Uterus (tissue), 4 donors: ENCODE measurements at places on chromosomes 7 and 10. TPM values are rescaled to one million over a fixed set of nuclear protein-coding genes. Genes with fewer than 3 reads are reported as not detected.

GRCh38 chr10:14618674-14619073, 156.0 kb downstream of the FAM107B start:
- H3K27me3 ChIP-seq = no peaks in the 10 kb centered on the region
- H3K27ac ChIP-seq = no peak overlapping the region
- H3K36me3 ChIP-seq = no peaks in the 10 kb centered on the region
- no peak overlapping the region for H3K4me3 ChIP-seq
- no peak for DNase-seq

DNA sequence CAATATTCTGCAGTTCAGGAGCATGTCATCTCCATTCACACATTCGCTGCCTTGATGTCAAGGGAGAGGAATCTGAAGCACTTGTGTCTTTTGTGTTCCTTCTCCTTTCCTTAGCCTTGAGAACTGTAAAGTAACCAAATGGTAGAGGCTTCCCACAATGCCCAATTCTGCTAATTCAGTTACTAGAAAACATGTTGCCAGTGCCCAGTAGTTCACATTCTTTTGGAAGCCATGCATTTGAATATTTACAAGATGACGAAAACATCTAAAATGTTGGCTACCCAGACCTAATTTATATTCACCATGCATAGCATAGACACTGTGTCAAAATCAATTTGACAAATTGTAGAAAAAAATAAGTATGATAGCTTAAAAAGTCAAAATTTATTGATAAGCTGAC, 852.7 kb upstream of the PHF14 start:
- no peaks in the 10 kb centered on the region for H3K4me1 ChIP-seq
- no peaks in the 10 kb centered on the region for H3K27me3 ChIP-seq
- H3K27ac ChIP-seq = no peak overlapping the region
- H3K36me3 ChIP-seq = no peaks in the 10 kb centered on the region
- H3K4me3 ChIP-seq = no peak overlapping the region

DNA sequence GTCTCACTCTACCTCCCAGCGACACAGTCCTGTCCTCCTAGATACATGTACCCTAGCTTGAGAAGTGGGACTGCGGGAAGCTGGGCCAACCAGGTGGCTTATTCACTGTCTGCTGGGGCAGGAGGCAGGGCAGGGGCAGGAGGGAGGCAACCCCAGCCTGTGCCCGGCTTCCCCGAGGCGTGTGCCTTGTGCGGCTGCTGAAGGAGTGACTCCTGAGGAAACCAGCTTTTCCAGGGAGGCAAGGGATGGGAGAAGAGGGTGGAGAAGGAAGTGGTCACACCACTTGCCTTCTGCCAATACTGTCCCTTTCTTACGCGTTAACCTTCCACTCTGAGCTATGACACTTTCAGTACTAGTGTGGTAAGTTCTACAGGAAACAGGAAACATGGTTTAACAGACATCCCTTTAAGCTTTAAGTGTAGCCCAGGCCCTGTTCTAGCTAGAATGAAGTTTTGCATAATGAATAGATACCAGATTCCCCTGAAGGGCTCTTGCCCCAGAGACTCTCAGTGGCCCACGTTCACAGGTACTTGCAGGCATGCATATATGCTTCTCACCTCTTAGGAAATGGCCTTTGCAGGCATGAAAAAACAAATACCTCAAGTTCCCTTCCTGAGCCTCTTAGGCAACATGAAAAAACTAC, 40.6 kb downstream of the SYPL1 start:
- H3K4me1 ChIP-seq = no peaks in the 10 kb centered on the region
- no peaks in the 10 kb centered on the region for H3K36me3 ChIP-seq
- DNase-seq = no peak
- no peaks in the 10 kb centered on the region for H3K27me3 ChIP-seq

GRCh38 chr7:19397911-19398310, 252.7 kb upstream of the FERD3L start:
- no peak overlapping the region for H3K27ac ChIP-seq
- H3K4me1 ChIP-seq = no peaks in the 10 kb centered on the region
- no peaks in the 10 kb centered on the region for H3K27me3 ChIP-seq
- DNase-seq = no peak

GRCh38 chr7:2477447-2478398, 1.5 kb upstream of the GRIFIN start:
- H3K36me3 ChIP-seq = no peaks in the 10 kb centered on the region
- no peak overlapping the region for H3K4me3 ChIP-seq
- no peak for DNase-seq
- H3K4me1 ChIP-seq = peaks cover 11% of the 10 kb centered on the region
- H3K27me3 ChIP-seq = no peaks in the 10 kb centered on the region

DNA sequence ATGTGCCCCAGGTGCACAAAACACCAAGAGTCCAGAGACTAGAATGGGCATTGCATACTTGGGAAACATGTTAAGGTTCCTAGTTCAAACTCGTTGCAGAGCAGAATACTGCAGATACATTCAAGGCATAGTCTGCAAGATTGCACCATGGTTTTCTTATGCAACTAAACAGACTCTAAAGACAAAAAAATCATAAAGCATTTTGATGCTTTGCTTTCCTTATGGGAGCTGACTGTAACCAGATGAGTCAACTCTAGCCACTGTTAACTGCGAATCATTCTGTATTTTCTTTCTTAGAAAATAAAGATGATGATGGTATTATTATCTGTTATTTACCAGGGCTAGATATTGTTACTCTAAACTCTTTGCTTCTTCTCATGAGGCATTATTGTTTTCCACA, 19.7 kb downstream of the TRUB1 start:
- no peak for DNase-seq
- no peak overlapping the region for H3K27ac ChIP-seq
- no peaks in the 10 kb centered on the region for H3K4me1 ChIP-seq
- H3K27me3 ChIP-seq = no peaks in the 10 kb centered on the region
- no peaks in the 10 kb centered on the region for H3K36me3 ChIP-seq

- peaks cover 23% of the 10 kb centered on the region for H3K4me1 ChIP-seq
- no peak for DNase-seq
- H3K27me3 ChIP-seq = no peaks in the 10 kb centered on the region
- no peaks in the 10 kb centered on the region for H3K36me3 ChIP-seq
- no peak overlapping the region for H3K27ac ChIP-seq
Measured at GRCh38 chr10:132570771-132571649, 33.4 kb downstream of the INPP5A start.

DNA sequence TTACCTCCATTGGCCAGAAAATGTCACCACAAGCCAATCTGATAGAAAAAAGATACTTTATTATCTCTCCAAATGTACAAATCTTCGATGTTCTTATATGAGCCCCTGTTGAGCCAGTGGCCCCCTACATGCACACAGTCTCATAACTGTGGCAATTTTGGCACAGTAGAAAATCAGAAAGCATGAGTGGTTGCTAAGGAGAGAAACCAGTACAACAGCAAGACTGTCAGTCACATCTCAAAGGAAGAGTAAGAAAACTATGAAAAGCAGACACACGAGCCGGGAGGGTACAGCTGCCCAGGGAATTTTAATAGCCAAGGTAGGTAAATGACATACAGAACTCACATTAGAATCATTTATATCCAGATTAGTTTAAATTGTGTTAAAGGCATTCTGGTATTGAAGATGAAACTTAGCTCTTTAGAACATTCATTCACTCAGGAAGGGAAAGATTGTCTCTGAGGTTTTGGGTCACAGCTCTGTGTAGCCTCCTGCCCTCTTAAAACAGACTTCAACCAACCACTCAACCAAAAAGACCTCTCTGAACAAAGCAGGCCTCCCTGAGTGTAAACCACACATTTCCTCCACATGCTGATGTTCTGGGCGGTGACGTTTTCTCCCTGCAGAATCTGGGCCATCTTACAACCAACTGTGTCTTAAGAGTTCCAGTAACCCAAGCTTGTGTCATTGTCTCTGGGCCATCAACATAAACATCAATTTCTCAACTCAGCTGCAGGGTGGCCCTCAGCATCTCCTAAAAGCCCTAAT, 80.8 kb upstream of the ADAM12 start:
- DNase-seq = no peak
- H3K36me3 ChIP-seq = no peaks in the 10 kb centered on the region
- no peak overlapping the region for H3K4me3 ChIP-seq
- no peak overlapping the region for H3K27ac ChIP-seq

DNA sequence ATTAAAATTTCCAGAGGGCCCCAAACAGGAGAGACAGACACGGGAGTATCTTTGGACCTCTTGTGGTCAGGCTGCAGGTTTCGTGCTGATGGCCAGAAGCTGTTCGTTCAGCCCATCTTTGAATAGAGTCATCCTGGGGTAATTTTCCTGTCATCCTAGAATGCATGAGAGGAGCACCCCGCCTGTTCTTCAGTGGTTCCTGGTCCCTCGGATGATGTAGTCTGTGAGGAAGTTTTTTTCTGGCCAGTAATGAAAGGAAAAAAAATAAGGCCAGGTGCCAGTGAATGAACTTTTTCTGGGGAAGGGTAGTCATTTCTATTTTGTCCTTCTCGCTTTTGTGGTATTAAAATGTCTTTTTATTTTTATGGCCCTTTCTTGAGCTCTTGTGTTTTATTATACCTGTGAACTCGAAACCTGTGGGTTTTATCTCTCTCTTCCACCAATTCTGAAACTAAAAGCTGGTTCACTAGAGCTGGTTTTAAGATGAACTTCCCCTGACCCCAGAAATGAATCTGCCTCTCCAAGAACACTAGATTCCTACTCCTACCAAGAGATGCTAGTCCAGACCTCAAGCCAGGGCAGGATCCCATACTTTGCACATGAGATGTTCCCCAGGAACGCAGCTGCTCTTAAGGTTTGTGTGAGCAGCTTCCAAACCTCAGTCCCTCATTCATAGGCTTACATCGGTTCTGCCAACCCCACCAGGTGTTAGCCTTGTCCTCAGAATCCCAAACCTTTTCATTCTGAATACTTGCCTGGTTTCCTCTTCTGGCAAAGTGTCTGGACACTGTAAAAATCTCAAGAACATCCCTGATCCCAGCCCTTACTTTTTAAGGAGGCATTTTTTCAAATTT, 15.4 kb upstream of the MEST start:
- H3K27ac ChIP-seq = peak overlapping the region; percentile 27
- DNase-seq = no peak
- no peaks in the 10 kb centered on the region for H3K36me3 ChIP-seq
- H3K4me1 ChIP-seq = no peaks in the 10 kb centered on the region

DNA sequence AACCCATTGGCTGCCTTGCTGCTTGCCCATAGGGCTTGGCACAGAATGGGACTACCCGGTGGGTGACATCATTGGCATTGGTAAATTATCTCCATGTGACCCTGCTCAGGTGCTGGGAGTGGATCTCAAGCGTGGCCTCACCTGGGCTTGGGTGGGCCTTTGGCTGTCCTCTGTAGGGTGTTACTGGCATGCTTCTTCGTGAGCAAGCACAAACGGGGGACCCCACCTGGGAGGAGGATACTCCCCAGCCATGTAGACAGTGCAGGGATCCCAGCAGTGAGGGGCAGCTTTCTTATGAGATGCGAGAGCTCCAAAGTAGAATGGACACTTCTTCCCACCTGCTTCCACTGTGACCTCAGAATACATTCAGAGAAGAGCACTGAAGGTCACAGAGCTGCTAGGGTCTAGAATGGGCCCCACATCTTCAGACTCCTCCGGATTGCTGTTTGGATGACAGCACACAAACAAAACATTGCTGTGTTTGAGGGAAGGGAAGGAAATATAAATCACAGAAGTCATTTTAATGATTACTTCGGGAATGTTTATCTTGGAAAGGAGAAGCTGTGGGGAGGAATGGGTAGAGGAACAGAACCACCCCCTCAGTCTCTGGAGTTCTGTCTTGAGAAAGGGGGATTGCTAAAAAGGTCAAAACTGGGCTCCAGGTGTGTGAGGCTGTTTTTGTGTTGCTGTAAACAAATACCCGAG, 75.9 kb downstream of the SH2D4B start:
- H3K27me3 ChIP-seq = no peaks in the 10 kb centered on the region
- no peak overlapping the region for H3K4me3 ChIP-seq
- no peak overlapping the region for H3K27ac ChIP-seq
- no peaks in the 10 kb centered on the region for H3K4me1 ChIP-seq
- DNase-seq = no peak

GRCh38 chr7:157041514-157042277, 31.2 kb upstream of the MNX1 start:
- H3K27ac ChIP-seq = no peak overlapping the region
- no peaks in the 10 kb centered on the region for H3K27me3 ChIP-seq
- DNase-seq = no peak
- H3K36me3 ChIP-seq = no peaks in the 10 kb centered on the region
- H3K4me1 ChIP-seq = no peaks in the 10 kb centered on the region
- H3K4me3 ChIP-seq = no peak overlapping the region

DNA sequence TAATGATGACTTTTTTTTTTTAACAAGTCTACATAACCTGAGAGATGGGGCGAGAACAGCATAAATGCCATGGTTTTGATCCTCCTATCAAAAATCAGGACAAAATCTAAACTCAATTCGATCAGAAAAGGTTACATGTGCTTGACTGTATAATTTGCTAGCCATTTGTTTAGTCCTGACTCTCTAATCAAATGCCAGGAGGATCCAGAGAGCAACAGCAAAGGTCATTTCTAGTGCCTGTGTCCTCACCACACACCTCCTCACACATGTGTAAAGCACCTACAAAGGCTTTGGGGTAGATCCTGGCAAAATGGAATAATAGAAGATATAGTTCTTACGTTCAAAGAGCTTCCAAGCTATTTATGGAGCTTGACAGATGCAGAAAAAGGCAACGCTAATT, 11.0 kb upstream of the FAS start:
- H3K27me3 ChIP-seq = no peaks in the 10 kb centered on the region
- DNase-seq = no peak
- H3K36me3 ChIP-seq = no peaks in the 10 kb centered on the region
- H3K4me1 ChIP-seq = peaks cover 10% of the 10 kb centered on the region
- H3K27ac ChIP-seq = peak overlapping the region; percentile 83

GRCh38 chr7:112338786-112339185, 111.5 kb upstream of the IFRD1 start:
- no peak overlapping the region for H3K4me3 ChIP-seq
- DNase-seq = no peak
- no peaks in the 10 kb centered on the region for H3K27me3 ChIP-seq
- H3K36me3 ChIP-seq = no peaks in the 10 kb centered on the region
- no peak overlapping the region for H3K27ac ChIP-seq

- H3K4me1 ChIP-seq = no peaks in the 10 kb centered on the region
- H3K27me3 ChIP-seq = no peaks in the 10 kb centered on the region
- no peaks in the 10 kb centered on the region for H3K36me3 ChIP-seq
- DNase-seq = no peak
- peak overlapping the region; percentile 88 for H3K4me3 ChIP-seq
Measured at GRCh38 chr10:71850021-71850742, 869 bp downstream of the PSAP start.

Gene ADK
- total RNA-seq = 19.4 TPM

Gene FANK1
- total RNA-seq = 0.26 TPM

Gene NRAP
- total RNA-seq = not detected

Gene EMX2
- 154 TPM for total RNA-seq

Gene HOXA11
- 32.4 TPM for total RNA-seq

Gene ZNF804B
- total RNA-seq = not detected
